ENCODE measurements at places on chromosomes 7 and 10.

DNA sequence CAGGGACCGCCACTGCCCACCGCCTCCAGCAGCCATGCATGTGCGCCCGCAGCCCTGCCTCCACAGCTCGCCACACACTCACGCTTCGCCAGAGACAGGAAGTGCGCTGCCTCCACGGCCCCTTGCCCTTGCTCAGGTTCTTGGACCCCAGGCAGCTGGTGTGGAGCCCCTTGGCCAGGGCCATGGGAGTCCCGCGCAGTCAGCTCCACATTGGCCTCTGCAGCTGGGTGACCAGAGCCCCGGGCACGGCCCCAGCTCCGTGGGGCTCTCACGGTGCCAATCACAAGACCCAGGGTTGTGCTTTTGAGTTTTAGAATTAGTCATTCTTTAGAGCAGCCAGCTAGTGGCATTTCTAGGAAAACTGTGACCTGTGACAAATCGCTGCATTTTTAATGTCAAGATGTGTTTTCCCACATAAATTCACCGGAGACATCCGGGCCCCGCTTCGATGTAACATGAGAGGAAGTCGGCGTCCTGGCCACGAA is 4.3 kb upstream of the UTF1 start:
- DNase-seq = no peak

DNA sequence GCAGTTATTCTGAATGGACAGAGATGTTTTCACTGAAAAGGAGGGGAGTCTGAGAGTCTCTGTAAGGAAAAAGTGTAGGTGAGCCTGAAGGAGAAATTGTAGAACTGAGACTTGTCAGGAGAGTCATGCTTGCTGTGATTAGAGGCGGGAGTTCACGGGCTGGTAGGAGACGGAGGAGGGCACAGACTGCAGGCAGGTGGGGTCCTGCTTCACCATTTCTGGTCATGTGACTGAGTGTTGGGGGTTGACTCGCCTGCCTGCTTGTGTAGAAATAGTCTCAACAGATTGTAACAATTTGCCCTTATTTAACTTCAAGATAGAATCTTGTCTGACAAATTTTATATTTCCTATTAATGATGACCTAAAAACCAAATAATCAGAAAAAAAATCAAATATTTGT is 70.3 kb downstream of the OGDH start:
- no peak for DNase-seq

- DNase-seq = no peak
These were observed 42.8 kb downstream of the CPXM2 start for GRCh38 chr10:123848564-123849457.

GRCh38 chr7:106064771-106065574 is 47.1 kb downstream of the SYPL1 start:
- DNase-seq = no peak

DNA sequence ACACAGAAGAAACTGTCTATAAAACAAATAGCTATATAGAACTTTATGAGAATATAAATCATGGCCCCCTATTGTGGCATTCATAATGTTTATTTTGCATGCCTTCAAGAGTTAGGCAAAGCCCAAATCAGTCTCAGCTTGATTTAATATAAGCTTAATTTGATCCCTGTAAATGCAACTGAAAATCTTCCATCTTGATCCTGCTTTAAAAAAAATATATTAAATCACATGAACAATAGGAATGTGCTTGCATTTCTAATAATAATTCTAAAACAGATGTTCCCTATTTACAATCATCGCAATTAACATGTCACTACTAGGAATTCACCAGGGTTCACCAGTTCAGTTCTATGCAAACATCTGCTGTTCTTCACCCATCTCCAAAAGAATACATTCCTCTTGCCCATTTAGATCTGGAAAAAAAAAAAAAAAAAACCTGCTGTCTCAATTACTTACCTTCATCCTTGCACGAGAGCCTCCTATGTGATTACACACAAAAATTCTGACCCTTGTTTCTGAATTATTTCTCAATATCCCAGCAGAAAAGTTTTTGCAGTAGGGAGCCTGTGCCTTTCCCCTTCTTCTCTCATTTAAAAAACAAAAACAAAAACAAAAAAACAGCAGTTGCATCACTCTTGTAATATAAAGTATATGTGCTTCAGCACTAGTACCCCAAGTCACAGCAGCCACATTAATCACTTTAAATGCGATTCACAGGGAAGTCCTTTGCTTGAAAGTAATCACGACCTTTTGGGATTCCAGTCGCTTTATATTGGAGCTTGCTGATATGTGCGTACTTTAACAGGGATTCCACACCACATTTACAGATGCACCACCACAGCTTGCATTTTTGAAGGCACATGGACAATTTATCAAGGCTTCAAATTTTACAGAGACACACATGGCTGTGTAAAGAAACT is 194.8 kb upstream of the KMT2E start:
- DNase-seq = no peak

DNA sequence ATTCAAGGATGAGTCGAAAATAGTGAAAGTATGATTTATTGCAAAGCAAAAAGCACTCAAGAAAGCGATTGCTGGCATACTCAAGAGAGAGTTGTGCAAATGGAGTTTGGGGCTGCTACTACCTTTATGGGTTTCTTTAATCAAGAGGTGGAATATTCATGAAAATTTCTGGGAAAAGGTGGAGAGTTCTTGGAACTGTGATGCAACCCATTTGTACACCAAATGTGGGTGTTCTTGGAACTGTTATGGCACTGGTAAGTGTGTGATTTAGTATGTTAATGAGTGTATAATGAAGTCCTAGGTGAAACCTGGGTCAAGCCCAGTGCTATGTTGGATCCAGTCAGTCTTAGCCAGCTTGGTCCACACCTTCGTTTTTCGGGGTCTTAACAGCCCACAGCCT is 3.4 kb upstream of the VOPP1 start:
- DNase-seq = no peak

DNA sequence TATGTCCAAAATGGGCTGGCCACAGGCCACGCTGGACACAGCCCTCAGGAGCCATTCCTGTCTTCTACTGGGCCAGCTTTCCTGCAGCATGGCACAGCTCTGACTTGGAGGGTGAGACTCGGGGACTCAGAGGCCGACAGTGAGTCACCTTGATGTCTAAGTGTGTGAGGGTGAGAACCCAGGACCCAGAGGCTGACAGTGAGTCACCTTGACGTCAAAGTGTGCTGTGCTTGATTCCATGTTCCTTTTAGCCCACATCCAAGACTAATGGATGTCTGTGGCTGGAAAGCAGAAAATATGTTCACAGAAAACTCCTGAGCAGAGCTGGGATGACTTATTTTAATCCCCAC is 6.0 kb upstream of the FAM170B start:
- no peak for DNase-seq

DNA sequence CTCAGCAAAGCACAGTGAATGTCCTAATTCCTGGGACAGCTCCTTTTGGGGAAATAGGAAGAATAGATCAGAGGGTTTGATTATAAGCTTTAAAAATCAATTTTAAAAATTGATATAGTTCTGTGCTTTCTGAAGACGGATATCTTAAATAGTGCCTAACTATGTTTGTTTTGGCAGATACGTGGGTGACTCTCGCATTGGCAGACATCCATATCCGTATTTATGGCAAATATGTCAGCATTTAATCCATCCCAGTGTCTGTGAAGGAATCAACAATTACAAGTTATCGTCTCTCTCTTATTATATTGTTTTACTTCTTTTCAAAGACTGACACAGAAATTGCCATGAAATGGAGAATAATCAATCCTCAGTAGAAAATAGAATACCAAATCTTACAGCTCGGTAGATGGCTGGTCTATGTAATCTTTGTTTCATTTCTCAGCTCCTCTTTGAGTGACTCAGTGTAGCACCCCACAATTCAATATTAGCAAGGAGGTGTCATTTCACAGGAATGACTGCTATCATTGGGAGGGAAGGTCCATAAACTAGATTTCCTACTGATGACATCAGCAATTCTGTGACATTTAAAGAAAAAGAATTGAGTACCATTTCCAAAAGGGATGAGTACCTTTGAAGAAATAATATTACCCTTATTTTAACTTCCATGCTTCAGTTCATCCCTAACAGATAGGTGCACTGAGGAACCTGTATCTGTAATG is 186.4 kb upstream of the NFE2L3 start:
- no peak for DNase-seq

GRCh38 chr7:30743371-30744074 is 8.4 kb upstream of the INMT start:
- no peak for DNase-seq

DNA sequence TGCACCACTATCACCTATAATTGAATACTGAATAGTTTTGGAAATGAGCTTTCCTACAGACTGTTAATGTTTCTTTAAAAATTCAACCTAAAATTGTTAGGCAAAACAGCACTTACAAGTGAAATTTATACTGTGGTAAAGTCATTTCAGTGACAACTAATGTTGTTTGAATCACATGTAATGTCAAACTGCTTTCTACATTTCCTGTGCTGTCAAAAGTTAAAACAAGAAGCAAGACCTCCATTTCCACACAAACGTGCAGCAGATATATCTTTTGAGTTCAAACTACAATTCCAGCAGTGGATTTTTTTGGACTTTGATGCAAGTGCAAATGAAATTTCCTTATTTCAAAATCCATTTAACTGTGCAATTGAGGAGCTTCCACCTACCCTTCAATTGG is 199.8 kb downstream of the RNLS start:
- DNase-seq = no peak

DNA sequence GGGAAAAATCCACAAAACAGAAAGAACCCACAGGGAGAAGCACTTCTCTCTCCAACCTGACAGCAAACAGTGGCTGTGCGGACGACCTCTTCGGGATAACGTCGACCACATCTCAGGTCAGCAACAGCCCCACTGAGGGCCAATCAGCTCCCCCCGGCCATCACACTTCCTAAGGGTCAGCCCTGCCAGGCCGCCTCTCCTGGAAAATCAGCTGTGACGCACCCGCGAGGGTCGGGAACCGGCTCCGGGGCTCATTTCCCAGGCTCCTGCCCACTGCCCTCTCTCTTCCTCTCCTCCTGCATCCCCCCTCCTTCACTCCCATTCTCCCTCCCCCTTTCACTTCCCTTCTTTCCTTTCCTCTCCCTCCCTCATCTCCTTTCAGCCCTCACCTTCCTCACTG is 118.3 kb downstream of the DIP2C start:
- no peak for DNase-seq

DNA sequence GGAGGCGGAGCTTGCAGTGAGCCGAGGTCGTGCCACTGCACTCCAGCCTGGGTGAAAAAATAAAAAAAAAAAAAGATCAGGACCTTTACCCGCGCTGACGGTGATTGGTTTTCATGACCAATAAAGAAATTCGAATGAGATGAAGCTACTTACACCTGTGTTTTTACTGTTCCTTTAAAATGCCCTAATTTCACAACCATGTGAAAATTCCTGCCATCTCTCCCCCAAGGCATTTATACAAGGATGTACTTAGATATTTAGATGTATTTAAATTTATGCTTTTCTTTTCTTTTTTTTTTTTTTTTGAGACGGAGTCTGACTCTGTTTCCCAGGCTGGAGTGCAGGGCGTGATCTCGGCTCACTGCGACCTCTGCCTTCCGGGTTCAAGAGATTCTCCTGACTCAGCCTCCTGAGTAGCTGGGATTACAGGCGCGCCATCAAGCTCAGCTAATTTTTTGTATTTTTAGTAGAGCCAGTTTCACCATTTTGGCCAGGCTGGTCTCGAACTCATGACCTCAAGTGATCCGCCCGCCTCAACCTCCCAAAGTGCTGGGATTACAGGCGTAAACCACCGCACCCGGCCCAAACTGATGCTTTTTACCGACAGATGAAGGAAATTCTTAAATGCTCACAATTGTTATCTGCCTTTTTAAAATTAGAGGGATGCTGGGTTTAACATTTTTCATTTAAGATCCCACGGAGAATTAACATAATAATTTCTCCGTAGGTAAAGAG is 3.1 kb upstream of the PHYH start:
- no peak for DNase-seq

GRCh38 chr7:117704063-117704462 is 169.2 kb downstream of the CTTNBP2 start:
- no peak for DNase-seq

- no peak for DNase-seq
These were observed 19.1 kb upstream of the MTPAP start for GRCh38 chr10:30368065-30368718.

DNA sequence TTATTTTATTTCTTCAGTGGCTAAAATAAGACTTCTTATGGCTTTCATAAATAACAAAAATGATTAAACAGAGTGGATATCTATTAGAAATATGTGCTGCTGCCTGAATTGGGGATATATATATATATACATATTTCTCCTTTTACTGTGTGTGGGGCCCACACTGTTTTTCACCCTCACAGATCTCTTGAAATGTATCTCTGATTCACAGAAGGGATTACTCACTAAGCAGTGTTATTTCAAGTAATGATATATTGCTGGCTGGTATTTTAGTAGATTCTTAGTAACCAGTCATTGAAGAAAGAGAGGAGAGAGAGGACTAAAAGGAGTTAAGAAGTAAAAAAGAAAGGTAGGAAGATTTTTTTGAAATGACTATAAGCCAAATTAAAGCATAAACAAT is 308.6 kb upstream of the NRP1 start:
- no peak for DNase-seq

GRCh38 chr7:48365010-48365409 is 193.8 kb downstream of the ABCA13 start:
- DNase-seq = no peak

DNA sequence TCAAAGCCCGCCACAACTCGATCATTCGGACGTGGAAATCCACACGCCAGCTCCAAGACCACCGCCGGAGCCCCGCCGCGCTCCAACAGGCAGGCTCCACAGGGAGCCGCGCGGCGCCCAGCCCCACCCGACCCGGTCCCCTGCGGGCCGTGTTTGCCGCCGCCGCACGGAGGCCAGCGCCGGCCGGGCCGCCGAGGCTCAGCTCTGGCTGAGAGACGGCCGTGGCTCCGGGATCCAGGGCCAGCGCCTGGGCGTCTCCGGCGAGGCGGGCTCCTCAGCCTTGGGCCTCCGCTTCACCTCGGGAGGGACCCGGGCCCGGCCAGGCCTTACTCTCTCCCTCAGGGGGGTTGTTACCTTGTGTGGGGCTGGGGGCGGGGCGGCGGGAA is 333 bp downstream of the SMNDC1 start:
- no peak for DNase-seq

DNA sequence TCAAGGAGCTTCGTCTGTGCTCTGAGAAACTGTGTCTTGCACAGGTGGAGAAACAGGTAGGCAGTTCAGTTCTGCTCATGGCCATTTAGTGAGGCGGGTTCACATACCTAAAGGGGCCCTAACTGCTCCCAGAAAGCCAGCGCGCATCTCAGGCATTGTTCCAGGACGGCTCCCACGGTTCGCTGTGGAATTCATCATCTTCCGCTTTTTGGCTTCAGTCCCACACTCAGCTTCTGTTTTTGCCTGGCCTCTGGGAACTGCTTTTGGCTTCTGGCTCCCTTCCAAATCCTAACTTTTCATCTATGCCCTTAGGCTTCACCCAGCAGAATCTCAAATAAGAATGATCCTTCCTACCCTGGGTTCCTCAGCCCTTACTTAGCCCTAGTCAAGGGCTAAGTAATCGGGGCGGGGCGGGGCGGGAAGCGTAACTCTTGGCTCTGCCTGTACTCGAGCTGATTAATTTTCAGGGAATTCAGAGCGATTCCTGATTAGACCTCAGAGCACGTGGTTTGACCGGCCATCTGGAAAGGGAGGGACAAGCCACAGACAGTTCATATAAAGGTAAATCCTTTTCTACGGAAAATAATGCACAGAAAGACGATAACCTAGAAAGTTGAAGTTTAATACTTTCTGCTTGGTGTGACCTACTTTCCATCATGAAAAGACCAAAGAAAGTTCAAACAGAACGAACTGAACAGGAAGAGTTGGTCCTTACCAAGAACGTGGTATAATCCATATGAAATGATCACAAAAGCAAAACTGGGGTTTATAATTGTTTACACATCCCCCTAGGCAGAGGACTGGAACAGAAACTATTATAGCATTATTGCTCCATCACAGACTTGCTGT is 105.7 kb downstream of the ST8SIA6 start:
- no peak for DNase-seq
